CD4-positive, alpha-beta T cell treated with Interleukin-6 at 100 ng/mL for 8 hours (primary cell): ENCODE measurements at places on chromosomes 2 and 18.

DNA sequence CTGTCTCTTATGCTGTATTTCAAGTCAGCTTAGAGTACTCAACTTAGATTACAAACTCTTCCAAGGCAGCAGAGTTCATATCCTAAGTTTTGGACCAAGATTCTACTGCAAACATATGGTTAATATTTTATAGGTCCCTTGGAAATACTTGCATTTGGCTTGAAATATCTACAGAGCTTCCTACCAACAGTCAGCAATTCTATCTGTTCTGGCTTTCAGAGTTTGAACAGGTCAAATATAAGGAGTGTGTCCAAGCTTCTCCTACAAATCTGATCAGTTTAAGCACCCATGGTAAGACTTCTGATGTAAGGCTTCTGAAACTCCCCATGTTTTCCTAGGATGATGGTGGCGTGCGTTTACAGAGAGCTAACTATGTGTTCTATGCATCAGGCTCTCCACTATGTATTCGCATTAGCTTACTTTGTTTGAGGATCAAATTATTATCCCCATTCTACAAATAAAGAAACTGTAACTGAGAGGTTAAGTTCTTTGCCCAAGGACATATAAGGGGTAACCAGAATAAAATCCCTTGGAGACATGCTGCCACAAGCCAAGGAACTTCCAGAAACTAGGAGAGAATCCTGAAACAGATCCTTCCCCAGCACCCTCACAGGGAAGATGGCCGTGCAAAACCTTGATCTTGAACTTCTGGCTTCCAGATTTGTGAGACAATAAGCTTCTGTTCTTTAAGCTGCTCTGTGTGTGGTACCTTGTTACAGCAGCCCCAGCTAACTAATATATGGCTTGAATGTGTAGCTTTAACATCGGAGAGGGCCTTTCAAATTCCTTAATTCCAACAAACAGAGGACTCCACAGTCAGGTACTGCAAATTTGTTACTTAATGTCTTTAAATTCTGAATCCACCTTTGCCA lies 55.1 kb downstream of the ATP8B1 start:
- DNase-seq, result no peak

GRCh38 chr18:36352384-36352783 lies 54.9 kb downstream of the FHOD3 start:
- no peak for DNase-seq

GRCh38 chr18:45282101-45282812 lies 333.0 kb upstream of the SLC14A2 start:
- no peak for DNase-seq

- no peak for DNase-seq
Observed at GRCh38 chr2:132640116-132640515, 29.9 kb downstream of the LYPD1 start.

DNA sequence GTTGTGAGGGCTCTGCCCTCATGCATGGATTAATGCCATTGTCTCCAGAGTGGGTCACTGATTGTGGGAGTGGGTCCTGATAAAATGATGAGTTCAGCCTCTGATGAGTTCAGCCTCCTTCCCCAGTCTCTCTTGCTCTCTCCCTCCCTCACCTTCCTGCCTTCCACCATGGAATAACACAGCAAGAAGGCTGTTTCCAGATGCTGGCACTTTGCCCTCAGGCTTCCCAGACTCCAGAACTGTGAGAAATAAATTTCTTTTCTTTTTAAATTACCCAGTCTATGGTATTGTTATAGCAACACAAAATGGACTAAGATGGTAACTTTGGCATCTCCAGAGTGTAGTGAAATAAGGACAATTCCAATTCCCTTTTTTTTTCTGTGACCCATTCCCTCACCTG lies 47.1 kb upstream of the MAP4K3 start:
- no peak for DNase-seq

DNA sequence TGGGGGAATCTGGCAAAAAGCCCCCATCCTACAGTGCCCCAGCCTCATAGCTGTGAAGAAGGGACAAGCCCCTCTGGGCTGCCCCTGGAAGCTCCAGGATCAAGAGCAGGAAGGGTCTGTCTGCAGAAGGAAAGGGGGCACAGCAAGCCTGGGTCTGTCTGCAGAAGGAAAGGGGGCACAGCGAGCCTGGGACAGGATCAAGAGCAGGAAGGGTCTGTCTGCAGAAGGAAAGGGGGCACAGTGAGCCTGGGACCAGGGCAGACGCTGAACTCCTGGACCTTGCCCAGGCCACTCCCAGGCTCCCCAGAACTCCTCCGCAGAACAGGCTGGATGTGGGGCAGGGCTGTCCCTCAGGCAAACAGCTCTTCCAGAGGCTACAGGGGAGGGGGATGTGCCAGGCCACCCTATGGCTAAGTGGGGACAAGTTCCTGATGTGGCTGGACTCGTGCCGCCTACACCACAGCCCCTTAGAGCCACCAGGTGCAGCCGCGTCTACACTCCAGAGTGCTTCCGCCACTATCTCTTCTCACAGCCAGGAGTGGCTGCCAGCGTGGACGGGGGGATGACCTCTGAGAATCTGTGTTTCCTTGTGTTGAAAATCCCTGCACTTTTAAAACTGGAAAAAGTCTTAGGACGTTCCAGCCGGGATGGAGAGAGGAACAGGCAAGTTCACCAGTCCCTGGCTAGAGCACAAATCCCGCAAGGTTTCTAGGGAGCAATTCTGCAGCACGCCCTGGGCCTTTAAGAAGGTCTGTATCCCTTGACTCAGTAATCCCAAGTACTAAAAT lies 20.8 kb downstream of the KIF1A start:
- DNase-seq, result no peak

DNA sequence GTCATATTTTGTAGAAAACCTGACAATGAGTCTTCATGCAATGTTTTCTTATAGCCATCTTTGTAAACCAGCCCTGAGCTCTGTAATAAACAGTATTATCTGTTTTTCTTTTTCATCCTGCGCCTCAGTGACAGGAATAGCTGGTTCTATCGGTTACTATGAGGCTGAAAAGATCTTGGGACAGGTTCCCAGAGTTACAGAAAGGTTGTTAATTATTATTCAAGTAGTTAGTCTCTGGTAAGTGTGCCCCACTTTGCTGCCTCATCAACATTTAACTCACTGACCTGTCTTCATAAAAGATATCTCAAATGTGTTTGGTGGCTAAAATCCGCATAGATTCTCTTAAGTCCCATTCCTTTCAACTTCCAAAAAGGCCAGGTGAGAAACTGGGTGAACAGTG lies 18.6 kb downstream of the ACAA2 start:
- DNase-seq, result no peak

DNA sequence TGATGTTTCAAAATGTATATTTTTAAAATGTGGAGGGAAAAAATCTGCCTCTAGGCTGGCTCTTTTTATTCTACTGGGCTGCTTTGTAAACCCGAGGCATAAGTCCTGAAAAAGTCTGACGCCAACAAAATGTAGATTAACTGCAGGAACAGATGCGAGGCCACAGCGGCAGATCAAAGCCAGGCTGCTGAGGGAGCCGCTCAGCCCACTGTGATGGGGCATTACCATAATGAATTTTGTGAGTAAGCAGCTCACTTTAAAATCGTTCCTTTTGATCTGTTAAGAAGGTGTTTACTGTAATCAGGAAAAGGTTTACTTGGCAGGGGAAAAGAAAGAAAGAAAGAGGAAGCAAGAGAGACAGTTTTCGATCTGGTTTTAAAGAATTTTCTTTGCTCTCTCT lies 269.0 kb downstream of the ICOS start:
- DNase-seq, result no peak

- no peak for DNase-seq
Observed at GRCh38 chr2:207283356-207283755, 117.6 kb upstream of the KLF7 start.

GRCh38 chr18:52280702-52281101 lies 59.3 kb upstream of the DCC start:
- DNase-seq, result no peak

GRCh38 chr18:49788327-49788898 lies 24.9 kb downstream of the ACAA2 start:
- DNase-seq, result no peak

DNA sequence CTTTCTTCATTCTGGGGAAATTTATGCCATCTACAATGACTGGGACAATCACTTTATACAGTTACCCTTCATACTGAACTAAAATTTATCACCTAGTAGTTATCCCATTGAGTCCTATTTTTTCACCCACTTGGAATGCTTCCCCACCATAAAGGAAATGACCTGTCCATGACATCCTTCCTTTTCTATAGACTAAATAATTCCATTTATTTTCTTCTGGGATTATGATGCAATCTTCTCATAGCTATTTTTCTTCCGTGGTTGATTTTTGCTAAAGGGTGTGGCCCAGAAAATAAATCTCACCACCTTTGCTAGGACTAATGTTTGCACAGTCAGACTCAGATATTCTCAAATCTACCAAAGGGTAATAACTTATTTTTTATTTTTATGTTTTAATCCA lies 186.1 kb upstream of the NRXN1 start:
- DNase-seq, result no peak

DNA sequence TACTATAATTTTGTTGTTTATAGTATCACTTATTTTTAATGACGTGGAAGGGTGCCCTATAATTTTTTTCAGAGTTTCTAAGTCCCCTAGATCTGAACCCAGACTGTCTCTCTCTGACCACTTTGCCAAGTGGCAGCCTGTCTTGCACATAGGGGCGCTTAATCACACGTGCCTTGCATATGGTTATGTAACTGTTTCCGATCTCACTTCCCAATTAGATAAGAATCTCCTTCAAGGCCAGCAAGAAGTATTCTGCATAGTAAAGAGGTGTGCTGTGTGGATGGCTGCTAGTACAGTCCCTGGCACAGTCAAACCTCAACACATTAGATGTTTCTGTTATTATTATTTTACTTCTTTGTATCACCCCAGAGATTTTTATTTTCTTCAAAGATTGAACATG lies 197.8 kb upstream of the SIX2 start:
- DNase-seq, result no peak

GRCh38 chr2:17879137-17879912 lies 858 bp downstream of the KCNS3 start:
- no peak for DNase-seq

GRCh38 chr2:179701524-179702110 lies 159.8 kb downstream of the ZNF385B start:
- DNase-seq, result no peak

DNA sequence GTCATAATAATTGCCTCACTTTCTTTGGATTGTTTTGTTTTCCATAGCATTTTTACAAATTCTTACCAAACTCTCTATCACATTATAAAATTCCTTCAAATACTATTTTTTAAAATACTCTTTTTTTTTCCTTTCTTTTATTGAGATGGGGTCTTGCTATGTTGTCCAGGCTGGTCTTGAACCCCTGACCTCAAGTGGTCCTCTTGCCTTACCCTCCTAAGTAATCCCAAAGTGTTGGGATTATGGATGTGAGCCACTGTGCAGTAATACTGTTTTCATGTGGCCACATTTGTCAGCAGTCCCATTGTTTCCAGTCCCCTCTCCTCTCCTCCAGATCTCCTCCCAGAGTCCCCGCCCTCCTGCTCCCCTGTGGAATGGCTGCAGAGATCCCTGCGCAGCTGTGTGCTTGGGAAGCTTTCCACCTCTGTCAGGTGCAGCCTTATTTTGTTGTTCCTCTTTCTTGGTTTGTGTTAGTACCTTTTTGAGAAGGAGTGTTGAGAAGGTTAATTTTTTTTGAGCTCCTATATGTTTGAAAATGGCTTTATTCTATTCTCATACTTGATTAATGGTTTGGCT lies 227.3 kb downstream of the LOXHD1 start:
- no peak for DNase-seq

DNA sequence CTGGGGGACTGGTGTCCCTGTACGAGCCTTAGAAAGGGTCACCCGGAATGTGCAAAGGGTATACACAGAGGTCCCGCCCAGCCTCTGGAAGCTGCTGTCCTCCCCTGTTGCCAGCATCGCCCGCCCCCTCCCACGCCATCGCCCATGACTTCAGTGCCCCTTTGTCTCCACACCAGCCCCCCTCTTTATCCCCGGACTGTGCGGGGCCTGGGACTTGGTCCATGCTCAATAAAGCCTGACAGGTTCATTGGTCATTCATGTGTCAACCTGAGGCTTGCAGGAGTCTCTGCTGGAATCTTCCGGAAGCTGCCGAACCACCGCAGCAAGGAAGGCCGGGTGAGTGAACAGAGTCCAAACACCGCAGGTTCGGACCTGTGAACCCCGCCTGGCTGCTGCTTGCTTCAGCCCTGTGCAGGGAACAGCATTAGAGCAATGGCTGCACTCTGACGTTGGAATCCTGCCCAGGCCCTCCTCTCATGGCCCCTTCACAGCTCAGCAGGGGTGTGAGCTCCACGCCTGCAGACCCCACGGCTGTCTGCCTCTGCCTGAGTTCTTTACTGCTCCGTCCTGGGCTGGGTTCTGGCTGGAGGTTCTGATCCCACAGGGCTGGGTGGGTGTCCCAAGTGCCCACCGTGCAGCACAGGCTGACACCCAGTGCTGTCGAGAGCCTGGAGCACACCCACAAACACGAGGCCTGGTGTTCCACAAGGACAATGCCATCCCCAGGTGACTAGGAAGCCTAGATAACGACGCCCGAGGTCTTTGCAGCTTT lies 96.5 kb downstream of the SEPTIN10 start:
- no peak for DNase-seq

GRCh38 chr2:41881249-41881648 lies 166.6 kb upstream of the PKDCC start:
- no peak for DNase-seq

GRCh38 chr2:190598621-190599020 lies 50.3 kb upstream of the NAB1 start:
- DNase-seq, result no peak

DNA sequence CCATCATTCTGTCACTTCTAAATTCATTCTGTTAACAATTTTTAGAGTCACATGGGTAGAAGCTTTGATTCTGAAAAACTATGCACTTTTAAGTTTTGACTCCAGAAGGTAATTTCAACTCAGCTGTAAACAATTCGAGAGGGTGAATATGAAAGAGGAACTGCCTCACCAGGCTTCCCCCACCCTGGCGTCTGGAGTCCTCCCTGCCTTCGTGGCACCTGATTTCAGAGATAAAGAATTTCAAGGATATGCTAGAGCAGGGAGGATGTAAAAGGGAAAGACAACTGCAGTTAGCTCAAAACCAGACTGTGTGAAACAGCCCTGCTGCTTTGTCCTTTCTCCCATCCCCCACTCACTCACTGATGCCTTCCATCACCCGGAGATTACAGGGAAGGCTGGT lies 40.7 kb downstream of the ONECUT2 start:
- DNase-seq, result no peak

DNA sequence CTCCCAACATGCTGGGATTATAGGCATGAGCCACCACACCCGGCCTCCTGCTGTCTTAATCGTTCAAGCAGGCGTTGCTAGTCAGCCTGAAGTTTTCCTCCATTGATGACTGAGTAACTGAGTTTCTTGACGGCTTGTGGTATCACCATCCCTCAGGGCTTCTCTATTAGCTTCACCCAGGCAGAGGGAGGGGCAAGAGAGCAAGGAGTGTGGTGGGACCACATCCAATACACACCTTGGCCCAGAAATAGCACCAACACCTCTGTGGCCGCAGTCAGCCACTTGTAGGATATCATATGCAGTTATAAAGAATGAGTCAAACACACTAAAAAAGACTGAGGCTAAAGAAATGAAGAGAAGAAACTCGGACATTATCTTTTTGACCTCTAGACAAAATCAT lies 1009.4 kb upstream of the CELF4 start:
- DNase-seq, result no peak

- DNase-seq, result no peak
Observed at GRCh38 chr2:1601471-1602277, 142.6 kb downstream of the PXDN start.

- no peak for DNase-seq
Observed at GRCh38 chr18:78238404-78239089, 741.1 kb upstream of the SALL3 start.

- DNase-seq, result no peak
Observed at GRCh38 chr2:230821991-230822520, 42.7 kb upstream of the ITM2C start.

- DNase-seq, result no peak
Observed at GRCh38 chr2:12201369-12201768, 454.9 kb downstream of the LPIN1 start.
